Neural progenitor cell (in vitro differentiated cells): ENCODE measurements at places on chromosomes 2 and 18. TPM values are rescaled to one million over a fixed set of nuclear protein-coding genes. Genes with fewer than 3 reads are reported as not detected.

COL5A2 gene
- total RNA-seq: 11.2 and 11.6 TPM in 2 replicates

GRHL1 gene
- 4.7 and 5.8 TPM in 2 replicates for total RNA-seq

ASB18 gene
- not detected in 2 replicates for total RNA-seq

USP34 gene
- total RNA-seq: 106 and 162 TPM in 2 replicates

DNA sequence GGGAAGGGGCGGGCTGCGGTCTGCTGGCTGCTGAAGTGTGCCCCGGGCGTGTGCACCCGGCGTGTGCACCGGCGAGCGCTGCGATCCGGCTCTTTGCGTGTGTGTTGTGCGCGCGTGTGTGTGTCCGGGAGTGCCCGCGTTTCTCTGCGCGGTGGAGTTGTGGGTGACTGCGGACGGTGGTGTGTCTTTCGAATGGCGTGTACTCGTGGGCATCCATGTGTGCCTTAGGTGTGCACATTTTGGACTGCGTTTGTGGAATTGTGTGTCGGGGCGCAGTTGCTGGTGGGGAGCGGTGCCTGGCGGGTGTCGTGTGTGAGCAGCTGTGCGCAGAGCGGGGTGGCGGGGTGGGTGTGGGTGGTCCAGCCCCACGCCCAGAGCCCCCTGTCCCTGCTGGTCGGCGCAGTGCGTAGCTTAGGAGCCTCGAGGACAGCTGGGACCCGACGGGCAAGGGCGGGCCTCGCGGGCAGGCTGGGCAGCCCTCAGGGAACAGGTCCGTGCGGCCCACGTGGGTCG, 533 bp downstream of the HPCAL1 start:
- DNase-seq: peak; percentile 41

DNA sequence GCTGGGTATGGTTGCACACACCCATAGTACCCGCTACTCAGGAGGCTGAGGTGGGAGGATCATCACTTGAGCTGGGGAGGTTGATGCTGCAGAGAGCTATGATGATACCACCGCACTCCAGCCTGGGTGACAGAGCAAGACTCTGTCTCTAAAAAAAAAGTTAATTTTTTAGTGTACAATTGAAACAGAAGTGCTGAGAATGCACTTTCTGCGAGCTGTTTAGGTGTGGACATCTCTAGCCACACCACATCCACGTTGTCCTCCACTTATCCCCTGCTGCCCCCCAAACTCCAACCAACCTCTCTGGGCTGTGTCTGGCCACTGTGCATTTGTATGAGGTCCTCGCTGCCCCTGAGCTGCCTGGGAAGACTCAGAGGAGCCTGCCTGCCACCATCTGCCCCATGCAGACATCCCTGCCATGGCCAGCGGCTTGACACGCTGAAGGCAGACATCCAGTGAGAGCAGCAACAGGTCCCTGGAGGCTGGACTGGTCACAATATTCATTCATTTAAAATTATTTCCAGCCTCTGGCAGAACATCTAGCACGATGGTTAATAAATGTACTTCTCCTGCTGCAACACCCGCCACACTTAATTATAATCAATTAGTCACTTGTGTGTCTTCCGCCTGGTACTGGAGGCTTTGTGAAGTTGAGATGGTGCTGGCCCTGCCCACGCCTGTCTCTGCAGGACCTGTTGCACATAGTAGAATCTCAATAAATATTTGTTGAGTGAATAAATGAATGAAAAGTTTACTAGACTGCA, 3.7 kb upstream of the AFF3 start:
- no peak for DNase-seq

DNA sequence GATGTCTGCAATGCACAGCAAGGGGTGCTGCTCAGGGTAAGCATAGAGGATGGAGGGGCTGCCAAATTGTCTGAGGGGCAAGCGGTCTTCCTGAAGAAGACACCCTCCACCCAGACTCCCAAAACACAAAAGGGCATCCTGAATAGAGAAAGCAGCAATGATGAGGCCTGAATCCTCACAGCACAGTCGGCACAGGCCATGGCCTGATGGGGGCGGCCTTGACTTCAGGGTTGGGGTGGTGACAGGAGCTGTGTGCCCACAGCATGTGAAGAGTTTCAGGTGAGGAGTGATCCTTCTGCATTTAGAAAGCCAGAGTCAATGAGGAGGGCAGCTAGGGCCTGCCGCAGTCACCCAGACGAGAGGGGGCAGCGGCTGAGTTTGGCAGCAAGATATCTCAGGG, 159.4 kb downstream of the GALNT14 start:
- no peak for DNase-seq

DNA sequence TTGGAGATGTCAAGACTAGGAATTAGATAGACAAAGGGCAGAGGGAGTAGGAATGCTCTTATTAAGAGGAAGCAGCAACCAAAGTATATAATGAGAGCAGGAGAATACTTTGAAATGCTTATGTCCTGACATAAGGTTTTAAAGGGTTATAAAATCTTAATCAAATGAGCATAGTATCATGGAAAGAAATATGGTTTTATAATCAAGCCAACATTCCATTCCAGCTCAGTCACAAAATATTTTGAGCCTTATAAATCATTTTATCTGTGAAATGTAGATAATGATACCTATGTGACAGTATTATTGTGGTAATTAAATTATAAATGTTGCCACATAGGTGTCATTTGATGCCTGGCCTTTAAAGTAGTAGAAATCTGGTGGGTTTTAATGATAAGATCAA, 17.6 kb downstream of the VSNL1 start:
- no peak for DNase-seq

DNA sequence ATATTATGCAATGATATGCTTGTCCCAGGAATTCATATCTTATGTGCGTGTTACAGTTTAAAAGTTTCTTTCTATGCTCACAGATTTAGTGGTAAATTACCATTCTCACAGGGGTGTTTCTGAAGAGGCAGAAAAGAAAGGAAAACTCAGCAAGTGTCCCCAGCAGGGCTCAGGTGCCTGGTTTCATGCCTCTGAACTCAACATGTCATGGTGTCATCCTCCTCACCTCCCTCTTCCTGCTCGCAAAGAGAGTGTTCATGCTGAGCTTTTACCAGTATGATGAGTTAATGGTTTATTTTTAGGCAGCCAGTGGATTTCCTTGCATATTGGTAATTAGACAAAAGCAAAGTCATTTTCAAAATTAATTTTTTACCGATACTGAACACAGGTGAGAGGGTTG, 492.9 kb upstream of the ZEB2 start:
- no peak for DNase-seq

DNA sequence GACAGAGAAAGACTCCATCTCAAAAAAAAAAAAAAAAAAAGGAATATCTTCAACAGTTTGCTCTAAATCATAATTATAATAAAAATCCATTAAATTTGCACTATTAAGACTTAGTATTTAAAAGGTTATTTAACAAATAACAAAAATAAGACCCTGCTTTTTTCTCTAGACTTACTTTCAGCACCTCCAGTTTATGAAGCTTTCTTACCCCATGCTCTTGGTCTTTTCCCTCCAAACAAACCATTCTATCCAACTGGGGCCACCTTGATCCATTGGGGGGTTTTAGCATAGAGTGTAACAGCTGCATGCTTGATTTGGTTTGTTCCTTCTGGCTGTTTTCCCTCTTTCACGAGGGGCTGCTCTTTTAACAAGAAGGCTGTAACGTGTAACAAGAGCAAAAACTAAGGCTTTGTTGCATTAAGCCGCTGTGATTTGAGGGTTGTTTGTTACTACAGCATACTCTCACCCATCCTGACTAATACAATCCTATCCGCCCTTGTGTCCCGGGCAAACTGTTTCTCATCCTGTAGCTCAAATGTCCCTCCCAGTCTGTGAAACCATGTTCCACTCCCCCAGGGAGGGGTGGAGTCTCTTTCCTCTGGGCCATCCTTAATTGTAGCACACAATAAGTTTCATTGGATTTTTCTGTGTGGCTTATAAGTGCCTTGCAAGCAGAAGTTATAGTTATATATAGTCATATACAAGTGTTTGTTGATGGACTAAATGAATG, 9.6 kb upstream of the MYCN start:
- DNase-seq: no peak
